ENCODE measurements at places on chromosomes 5 and 9.
A peak's percentile ranks its signal among the peaks of the same experiment; 100 is the strongest.

- no peak for DNase-seq
These were observed 15.5 kb downstream of the GNA14 start for GRCh38 chr9:77632652-77633051.

DNA sequence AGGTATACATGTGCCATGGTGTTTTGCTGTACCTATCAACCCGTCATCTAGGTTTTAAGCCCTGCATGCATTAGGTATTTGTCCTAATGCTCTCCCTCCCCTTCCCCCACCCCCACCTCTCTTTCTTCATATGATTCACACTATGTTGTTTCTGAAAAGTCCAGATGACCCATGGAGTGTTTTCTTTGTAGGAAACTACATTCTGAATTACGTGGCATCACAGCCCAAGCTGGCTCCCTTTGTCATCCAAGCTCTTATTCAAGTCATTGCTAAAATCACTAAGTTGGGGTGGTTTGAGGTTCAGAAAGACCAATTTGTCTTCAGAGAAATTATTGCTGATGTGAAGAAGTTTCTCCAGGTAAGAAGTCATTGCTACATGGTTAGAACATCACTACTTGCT lies 30.4 kb downstream of the RANBP17 start:
- DNase-seq: peak; percentile 84

DNA sequence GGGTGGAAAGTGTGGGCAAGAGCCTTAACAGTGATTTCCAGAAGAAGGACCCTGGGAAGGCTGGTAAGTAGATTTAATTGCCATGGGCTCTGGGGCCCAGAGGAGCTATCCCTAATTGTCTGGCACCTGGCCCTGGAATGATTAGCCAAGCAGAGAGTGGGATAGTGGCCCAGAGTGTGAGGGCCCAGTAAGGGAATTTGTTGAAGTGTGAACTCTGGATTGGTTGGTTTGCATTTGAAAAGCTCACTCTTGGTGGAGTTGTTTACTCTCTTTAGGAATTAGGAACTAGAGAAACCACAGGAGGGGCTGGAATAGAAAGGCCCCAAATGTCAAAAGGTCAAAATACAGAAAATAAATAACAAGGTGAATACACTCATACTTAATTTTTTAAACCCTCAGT lies 207.1 kb downstream of the GABRG2 start:
- DNase-seq: no peak

GRCh38 chr9:36603006-36603405 lies 30.3 kb downstream of the MELK start:
- peak; percentile 36 for DNase-seq

GRCh38 chr5:72507231-72507906 lies at the start of gene ZNF366:
ZNF366 (minus strand) TSS chr5:72507410; CDS start chr5:72461496, 45,914 bp downstream.
- no peak for DNase-seq

DNA sequence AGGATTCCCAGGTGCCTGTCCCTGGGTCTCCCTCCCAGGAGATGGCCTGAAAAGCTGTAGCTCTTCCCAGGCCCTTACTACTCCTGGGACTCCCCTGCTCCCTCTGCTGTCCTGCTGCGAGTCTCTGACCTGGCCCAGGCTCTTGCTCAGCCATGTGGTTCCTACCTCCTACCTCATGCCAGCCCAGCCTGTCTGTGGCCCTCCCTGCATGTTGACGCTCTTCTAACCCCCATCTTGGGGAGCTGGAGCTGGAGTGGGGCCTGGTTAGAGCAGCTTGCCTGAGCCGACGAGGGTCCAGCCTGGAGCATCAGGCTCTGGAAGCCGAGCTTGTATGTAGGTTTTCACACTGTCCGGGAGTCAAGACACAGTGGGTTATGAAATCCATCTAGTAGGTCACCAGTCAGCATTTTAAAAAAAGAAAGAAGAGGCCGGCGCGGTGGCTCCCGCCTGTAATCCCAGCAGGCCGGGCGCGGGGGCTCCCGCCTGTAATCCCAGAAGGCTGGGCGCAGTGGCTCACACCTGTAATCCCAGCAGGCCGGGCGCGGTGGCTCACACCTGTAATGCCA lies 244.4 kb downstream of the FANCC start:
- peak; percentile 38 for DNase-seq

- no peak for DNase-seq
These were observed 121.7 kb upstream of the ADCY2 start for GRCh38 chr5:7274203-7274602.

DNA sequence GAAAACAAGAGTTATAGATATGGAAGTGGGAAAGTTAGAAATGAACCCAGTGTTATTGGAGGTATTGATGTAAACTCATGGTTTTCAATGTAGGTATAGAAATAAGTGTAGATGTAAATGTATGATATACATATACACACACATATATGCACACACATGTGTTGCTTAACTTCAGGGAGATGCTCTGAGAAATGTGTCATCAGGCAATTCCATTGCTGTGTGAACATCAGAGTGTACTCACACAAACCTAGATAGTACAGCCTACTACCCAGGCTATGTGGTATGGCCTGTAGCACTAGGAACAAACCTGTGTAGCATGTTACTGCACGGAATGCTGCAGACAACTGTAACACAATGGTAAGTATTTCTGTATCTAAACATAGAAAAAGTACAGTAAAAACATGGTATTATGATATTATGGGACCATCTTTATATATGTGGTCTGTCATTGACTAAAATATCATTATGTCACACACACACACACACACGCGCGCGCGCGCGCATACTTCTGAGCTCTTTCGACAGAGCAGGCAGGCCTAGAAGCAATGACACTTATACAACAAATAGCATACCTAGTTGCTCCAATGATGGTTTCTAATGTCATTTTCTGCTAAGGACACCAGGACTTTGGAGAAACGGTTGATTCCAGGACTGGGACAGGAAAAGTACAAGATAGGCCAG lies 86.6 kb downstream of the MACROH2A1 start:
- DNase-seq: no peak

- DNase-seq: peak; percentile 89
These were observed at the start of gene TMEM8B for GRCh38 chr9:35829084-35829763. TMEM8B (plus strand) TSS chr9:35829228; CDS start chr9:35829448, 220 bp downstream.

GRCh38 chr5:17114233-17114632 lies 103.2 kb upstream of the BASP1 start:
- no peak for DNase-seq

GRCh38 chr5:91168859-91169258 lies 214.3 kb downstream of the ARRDC3 start:
- DNase-seq: no peak

- DNase-seq: peak; percentile 40
These were observed 17.7 kb downstream of the NINJ1 start for GRCh38 chr9:93116072-93116961.

GRCh38 chr5:71693828-71694427 lies 25.1 kb upstream of the CARTPT start:
- DNase-seq: peak; percentile 6

- DNase-seq: no peak
These were observed 806 bp downstream of the ZNF474 start for GRCh38 chr5:122130152-122130551.

DNA sequence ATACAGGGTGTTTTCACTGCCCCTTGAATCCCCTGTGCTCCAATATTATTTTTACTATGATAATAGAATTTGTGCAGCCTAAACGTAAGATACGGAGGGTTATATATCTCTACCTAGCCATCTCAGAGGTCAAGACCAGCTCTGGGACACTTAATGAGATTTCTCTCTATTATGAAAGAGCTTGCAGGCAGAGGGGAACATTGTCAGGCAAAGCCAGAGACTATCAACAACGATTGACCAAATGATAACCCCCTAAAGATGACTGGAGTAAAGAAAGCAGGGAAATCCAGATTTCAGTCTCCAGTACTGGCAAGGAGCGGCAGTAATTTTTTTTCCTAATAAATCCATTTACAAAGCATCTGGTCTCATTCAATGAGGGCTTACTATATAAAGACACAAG lies 59.8 kb upstream of the LPAR1 start:
- DNase-seq: no peak

DNA sequence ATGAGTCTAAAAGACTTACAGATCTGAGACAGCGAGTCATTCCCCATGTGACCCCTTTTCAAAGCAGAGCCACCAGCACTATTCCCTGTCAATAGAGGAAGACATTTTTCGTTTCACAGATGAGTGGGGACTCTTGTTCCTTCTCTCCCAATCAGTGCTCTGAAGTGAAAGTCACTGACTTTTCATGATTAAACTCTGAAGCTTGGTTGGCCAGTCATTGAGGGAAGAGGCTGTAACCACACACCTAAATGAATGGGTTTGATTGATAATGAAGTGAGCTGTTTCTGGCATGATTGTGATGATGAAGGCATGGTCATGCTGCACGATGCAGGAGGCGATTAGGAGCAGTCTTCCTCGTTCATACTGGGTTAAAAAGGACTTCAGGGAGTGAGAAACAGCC lies 171.9 kb downstream of the ZNF462 start:
- peak; percentile 10 for DNase-seq

GRCh38 chr5:129133553-129133952 lies 39.0 kb downstream of the ISOC1 start:
- DNase-seq: no peak

- DNase-seq: no peak
These were observed 82.7 kb downstream of the DROSHA start for GRCh38 chr5:31449174-31449573.

GRCh38 chr5:6634788-6635430 lies 1.7 kb downstream of the SRD5A1 start:
- no peak for DNase-seq

DNA sequence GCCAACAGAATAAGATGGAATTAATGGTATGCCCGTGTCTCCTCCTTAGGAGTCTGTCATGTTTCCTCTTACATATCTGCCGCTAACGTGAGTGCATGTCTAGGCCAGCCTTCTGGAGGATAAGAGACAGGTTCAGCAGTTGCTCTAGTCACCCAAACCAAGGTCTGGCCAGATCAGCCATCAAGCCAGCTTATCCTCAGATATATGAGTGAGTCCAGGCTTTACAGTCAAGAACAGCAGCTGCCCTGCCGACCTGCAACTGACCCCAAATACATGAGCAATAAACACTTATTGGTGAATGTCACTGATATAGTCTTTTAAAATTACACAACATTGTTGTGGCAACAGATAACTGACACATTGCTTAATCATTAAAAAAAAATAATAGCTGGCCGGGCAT lies 123.5 kb downstream of the TSSK1B start:
- DNase-seq: no peak

GRCh38 chr9:4042991-4043390 lies 256.9 kb downstream of the GLIS3 start:
- no peak for DNase-seq

DNA sequence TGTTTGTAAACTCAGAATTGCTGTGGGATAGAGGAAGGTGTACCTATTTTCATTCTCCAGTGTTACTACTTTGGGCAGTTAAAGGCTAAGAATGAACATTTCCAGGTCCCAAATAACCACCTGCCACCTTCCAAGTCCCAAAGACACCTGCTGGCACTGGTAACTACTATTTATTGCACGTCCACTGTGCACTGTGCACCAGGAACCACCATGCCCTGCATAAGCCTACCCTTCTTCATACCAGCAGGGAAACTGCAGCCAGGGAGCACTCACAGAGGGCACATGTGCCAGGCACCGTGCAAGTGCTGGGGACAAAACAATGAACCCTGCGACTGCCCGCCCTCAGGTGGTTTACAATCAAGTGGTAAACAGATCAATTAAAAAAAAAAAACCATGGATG lies 34.9 kb downstream of the RAPGEF1 start:
- no peak for DNase-seq

- no peak for DNase-seq
These were observed 434.5 kb upstream of the CDH9 start for GRCh38 chr5:27472871-27473270.

GRCh38 chr9:79939819-79940218 lies 368.1 kb downstream of the TLE4 start:
- DNase-seq: no peak

GRCh38 chr5:142847898-142848790 lies 78.0 kb downstream of the ARHGAP26 start:
- DNase-seq: peak; percentile 75

DNA sequence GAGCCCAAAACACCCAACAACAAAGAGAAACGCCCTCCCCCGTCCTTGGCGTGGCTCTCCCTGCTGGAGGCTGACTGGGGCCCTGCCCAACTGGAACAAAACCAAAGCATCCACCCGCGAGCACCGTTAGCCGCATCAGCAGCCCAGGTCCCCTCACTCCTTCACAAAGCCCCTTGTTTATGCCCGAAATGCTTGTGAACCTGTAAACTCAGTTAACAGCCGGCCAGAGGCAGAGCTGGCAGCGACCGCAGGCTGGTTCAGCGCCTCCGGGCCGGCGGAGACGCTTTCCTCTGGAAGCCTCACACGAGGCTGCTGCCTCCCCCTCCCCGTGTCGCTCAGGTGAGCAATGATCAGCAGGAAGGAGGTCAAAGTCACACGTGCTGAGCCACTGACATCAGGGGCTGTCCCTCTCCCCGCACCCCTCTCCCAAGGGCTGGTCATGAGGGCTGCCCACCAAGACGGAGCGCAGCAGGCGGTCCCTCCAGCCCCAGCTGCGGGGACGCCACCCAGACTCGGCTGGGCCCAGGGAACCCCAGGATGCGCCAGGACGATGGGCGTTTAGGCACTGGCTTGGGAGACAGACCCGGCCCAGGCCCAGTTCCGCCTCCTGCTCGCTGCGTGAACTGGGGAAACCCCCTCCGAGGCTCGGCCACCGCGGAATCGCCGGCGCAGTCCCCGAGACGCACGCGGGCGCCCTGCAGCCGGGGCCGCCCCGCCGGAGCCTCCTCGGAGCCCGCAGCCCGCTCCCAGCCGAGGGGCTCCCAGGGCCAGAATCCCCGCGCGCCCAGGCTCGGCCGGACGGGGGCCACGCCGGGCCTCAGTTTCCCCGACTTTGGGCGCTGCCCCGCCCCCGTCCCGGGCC lies 563 bp downstream of the SNAPC4 start:
- DNase-seq: no peak

GRCh38 chr5:90792725-90793124 lies 234.1 kb downstream of the ADGRV1 start:
- peak; percentile 32 for DNase-seq

- no peak for DNase-seq
These were observed 7.3 kb upstream of the ANGPTL2 start for GRCh38 chr9:127129718-127130085.

DNA sequence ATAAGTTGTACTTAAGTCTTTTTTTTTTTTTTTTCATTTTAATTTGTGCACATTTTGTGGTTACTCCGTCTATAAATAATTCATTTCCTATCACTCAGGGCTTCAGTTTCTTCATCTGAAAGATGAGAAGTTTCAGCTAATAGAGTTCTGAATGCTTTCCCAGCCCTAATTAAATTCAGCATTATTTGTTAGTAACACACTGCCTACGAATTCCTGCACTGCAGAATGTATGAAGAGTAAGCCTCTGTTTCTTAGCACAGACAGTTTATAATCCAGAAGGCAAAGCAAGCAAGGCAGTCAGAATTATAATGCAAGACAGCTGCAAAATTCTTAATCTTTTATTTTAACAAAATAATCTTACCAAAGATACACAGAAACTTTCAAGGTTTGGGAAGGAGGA lies 138.0 kb upstream of the GHR start:
- no peak for DNase-seq

DNA sequence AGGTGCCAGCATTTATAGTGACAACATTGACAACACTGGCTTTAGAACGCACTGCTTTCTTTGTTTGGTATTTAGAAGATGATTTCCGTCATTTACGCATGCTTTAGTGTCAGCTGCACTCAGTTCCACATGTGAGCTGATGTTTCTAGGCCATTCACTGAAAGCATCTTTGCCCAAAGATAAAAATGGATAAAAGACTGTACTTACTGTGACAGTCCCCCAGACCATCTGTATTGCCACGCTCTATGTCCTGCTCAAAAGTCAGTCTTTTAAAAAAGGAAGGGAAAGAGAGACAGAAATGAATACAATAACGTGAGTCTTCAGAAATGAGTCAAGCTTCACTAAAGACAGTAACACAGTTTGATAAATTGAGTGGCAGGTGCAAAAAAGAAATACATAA lies 99.3 kb downstream of the SEMA6A start:
- no peak for DNase-seq

GRCh38 chr9:97697837-97698236 lies 697 bp upstream of the XPA start:
- DNase-seq: no peak

Measured in fibroblast of lung (primary cell).